ENCODE measurements at places on chromosomes 3 and 15. TPM values are rescaled to one million over a fixed set of nuclear protein-coding genes. Genes with fewer than 3 reads are reported as not detected.

ISLR gene
- total RNA-seq: 1.2 TPM

- no peak for DNase-seq
These were observed 27.0 kb downstream of the GRK7 start for GRCh38 chr3:141790171-141790570.

DNA sequence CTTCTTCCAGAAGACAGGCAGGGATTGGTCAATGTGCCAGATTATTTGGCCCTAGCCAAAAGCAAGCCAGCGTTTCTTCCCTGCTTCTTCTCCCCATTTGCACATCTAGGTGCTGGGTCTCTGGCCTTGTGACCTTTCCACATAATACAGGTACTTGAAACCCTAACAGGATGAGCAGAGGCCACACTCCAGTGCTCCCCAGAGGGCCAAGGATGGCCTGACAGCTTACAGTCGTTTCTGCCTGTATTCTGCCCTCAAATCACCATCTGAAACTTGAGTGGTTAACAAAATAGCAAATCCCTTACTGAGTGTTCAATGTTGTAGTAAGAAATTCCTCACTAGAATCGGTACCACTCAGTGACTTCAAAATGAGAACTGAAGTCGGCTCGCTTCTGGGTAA, 29.1 kb downstream of the MKRN2 start:
- DNase-seq: no peak

GRCh38 chr15:68209272-68209671, 4.1 kb upstream of the CALML4 start:
- DNase-seq: no peak

- DNase-seq: no peak
These were observed 151.7 kb downstream of the SPATA16 start for GRCh38 chr3:172989373-172989772.

GRCh38 chr3:69014022-69014580, 617 bp upstream of the EOGT start:
- no peak for DNase-seq

Measured in glutamatergic neuron (in vitro differentiated cells).